ENCODE measurements at places on chromosomes 5 and 9. TPM values are rescaled to one million over a fixed set of nuclear protein-coding genes. Genes with fewer than 3 reads are reported as not detected.

The SLC36A3 gene
- total RNA-seq, result not detected

The PCDHGA11 gene
- 1.4 TPM for total RNA-seq

The FAM81B gene
- total RNA-seq, result not detected

The FYB1 gene
- 0.25 TPM for total RNA-seq

The ATP6V0E1 gene
- total RNA-seq, result 282 TPM

The DAPK1 gene
- 41.0 TPM for total RNA-seq

The CATSPER3 gene
- not detected for total RNA-seq

Data from renal cortical epithelial cell (primary cell).